CD4-positive, CD25-positive, alpha-beta regulatory T cell (primary cell): ENCODE measurements at places on chromosomes 2 and 18.

DNA sequence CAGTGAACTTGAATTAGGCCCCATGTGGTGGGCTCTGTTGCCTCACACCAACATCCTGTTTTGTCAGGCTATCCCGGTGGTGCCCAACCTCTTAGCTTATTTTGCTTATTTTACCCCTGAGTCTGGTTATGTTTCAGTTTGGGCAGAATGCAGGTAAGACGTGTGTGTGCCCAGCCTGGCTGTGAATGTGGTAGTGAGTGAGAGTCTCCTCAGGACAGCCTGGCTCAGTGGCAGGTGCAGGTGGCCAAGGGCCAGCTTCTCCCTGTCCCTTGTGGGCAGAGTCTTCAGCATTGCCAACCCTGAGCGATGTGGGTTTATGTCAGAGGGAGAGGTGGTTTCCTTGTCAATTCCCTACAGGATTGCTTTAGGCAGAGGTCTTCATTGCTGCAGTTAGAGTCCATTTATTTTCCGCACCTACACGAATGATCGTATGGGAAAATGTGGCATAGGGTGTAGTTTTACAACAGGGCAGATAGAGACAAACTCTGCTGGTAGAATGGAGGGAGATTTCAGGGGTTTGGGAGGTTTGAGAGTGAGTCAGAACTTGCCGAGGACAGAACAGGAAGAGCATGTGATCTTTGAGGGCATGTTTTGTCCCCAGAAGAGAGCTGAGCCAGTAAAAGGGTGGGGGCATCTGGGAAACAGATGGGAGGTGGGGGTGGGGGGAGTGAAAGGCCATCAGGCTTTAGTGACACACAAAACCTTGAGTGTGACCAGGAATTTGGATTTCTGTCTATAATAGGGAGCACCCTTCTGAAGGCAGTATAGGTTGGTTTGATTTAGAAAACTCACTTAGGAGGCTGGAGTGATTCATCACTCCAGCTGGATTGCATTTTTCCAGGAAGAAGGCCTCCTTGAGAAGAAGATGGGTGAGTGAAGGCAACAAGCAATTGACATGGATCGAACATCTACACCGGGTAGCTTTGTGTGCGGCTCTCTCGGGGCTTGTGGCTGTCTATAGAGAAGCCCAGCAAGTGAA lies 156.2 kb upstream of the CELF4 start:
- no peak for DNase-seq

GRCh38 chr18:48949050-48949605 lies 1.6 kb downstream of the SMAD7 start:
- DNase-seq, result peak; percentile 35

DNA sequence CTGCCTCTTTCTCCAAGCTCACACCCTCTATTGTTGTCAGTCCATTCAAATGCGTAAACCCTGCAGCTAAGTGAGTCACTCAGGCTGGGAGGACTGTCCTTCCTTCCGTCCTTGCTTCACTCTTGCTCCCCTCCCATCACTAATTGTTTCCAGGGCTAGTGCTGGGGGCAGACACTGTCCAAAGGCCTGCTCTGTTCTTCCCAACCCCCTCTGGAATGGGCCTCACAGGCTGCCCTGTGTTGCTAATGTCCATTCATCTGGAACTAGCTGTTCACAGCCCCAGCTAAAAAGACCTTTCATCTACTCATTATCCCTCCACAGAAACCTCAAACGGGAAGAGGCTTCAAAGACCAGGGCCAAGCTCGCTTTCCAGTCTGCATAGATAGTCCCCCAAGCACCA lies 31.9 kb upstream of the NRP2 start:
- no peak for DNase-seq

GRCh38 chr2:4324531-4324930 lies 621.2 kb downstream of the DCDC2C start:
- DNase-seq, result no peak

DNA sequence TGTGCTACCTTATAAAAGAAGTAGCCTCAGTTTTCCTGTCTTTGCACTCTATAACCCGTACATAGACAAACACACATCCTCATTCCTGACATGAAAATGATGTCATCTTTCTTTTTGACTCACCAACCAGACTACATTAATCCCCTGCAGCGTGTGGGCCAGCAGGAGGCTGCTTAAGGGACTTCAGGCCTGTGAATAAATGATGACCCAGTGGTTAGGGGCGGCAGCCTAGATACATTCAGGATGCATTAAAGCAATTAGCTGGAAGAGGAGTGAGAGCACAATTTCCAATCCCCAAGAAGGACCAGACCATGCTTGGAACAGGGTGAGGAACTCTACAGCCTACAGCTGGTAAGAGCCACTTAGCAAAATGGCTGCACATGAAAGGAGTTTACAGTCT lies 57.3 kb upstream of the KLF7 start:
- DNase-seq, result no peak

DNA sequence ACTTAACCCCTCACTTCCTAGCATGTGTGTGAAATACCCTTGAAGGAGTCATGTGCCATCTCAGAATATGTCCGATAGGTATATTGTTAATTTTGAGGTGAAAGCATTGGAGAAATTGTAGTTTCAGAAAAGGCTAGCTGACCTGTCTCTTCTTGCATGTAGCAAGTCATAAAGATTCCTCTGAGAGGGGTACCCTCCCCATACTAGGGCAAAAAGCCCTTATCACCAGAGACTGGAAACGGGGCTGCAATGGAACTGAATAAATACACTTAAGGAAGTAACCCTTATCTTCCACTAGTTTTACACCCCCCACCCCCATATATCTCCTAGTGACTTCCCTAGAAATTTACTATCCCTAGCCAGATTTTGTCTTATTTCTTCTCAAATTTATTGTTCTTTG lies 1.8 kb upstream of the SF3B6 start:
- DNase-seq, result no peak
